ENCODE measurements at places on chromosomes 6 and 20.

- DNase-seq = no peak
Measured at GRCh38 chr6:136084403-136084802, 165.7 kb downstream of the MTFR2 start.

- DNase-seq = no peak
Measured at GRCh38 chr6:141309295-141309694, 823.4 kb upstream of the GJE1 start.

- DNase-seq = no peak
Measured at GRCh38 chr6:25504661-25505060, 147.4 kb upstream of the SCGN start.

DNA sequence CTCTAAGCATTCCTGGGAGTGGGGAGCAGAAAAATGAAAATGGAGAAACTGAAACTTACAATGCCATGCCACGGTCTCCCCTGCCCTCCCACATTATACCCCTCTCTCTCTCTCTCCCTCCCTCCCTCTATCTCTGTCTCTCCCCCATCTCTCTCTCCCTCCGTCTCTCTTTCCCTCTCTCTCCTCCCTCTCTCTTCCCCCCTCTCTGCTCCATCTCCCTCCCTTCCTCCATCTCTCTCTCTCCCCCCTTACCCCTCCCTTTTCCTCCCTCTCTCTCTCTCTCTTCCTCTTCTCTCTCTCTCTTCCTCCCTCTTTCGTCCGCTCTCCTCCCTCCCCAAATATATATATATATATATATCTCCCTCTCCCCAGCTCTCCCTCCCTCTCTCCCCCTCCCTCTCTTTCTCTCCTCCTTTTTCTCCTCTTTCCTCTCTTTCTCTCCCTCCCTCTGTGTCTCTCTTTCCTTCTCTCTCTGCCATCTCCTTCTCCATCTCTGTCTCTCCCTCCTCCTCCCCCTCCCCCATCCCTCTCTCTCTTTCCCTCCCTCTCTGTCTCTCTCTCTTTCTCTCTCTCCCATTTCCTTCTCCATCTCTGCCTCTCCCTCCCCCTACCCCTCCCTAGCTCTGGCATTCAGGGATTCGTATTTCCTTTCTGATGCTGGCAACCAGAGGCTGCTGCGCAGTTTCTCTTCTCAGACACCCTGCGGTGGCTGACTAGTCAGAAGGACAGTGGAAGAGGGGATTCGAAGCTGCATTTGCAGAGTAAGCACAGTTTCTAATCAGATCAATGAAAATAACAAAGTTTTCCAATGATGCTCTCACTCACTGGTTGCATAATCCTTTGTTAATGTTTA, 13.9 kb upstream of the VAPB start:
- no peak for DNase-seq

DNA sequence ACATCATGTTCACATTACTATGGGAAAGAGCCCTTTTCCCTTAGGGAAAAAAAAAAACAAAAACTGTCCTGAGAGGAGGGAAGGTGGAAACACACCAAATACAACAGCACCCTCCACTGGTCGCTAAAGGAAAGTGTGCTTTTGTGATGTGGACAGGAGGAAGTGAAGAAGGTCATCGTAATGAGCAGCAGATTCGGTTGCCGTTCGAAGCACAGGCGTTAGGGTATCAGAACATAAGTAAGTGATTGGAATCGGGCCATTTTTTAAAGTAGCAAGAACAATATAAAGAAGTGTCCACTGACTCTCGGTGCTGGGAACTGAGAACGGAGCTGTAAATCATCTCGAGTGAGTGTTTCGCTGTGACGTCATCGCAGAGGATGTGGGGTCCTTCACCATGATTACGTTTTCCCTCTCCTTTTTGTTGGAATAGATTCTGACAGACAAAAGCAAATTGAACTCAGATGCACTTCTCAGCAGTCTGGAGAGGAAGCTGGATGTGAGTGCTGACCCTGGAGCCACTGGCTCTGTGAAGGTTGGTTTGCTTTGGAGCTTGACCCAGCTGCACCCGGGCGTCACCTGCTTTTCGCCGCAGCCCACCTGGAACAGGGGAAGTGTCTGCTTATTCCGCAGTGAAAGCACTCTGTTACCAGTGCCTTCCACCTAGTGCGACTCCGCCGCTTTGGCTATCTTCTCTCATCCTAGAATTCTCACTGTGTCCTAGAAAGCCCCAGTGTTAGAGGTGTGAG, 203.6 kb upstream of the GMDS start:
- no peak for DNase-seq

- DNase-seq = no peak
Measured at GRCh38 chr6:32291543-32291942, 67.7 kb upstream of the NOTCH4 start.

- DNase-seq = no peak
Measured at GRCh38 chr6:42013134-42013516, 37.2 kb upstream of the TAF8 start.

DNA sequence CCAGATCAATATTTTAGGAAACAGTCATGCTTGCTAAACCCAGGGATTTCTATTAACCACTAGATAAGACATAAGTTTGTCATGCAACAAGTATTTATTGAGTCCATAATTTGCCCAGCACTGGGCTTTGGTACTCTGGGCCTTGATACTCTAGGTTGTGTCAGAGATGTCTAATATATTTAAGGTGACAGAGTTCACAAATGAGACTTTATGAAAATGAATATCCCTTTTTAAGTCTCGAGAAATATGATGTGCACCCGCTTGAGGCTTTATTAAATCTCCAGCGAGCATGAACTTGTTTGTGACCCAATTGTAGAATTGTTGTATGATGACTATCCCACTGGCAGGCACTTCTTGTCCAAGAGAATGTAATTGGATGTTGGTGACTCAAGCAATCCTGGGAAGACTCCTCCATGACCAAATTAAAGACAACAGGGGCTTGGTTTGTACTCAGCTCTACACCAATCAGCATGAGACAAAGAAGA, 109.2 kb downstream of the ESR1 start:
- no peak for DNase-seq

DNA sequence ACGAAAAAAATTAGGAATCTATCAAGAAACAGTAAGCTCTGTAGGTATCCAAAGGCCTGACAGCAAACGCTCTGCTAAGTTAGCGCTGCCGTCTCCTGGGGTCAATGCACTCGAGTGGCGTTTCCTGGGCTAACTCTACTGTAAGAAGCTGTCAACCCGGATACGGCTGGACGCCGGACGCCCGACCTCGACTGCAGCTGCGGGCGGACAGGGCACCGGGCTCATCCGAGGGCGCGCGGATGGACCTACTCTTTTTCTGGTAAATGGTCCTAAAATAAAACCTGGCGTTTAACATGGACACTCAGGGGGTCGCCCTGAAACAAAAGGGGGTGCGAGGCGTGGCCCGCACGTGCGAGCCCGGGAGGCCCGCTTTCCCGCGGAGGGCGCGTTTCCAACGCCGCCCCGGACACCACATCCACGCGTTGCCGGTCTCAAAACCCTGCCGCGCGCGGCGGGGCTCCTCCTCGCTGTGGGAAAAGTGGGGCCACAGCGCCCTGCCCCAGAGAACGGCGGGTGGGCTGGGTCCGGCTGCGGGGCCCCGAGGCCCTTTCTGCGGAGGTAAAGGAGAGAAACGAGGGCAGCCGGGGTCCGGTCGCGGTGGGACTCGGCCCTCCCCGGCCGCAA, 537 bp downstream of the TCP1 start:
- no peak for DNase-seq

- DNase-seq = no peak
Measured at GRCh38 chr6:3751077-3751729, at the start of gene PXDC1. Gene PXDC1, minus strand, starts transcription at chr6:3751713. Its CDS starts 182 bp downstream, at chr6:3751531.

DNA sequence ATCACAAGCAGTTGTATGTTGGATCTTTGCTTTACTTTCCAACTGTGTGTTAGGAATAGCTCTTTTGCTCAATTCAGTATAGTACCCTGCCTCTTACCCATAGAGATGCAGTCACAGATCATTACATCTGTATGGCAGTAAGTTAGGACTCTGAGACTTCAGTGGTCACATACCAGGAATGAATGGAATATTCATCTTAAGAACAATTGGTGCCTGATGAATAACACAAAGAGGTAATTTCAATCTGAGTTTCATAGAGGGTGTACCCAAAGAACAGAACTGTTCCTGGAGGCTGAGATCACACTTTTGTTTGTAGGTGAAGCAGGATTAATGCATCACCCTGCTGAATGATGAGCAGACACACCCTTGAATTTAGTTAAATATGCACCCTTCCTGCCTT, 28.7 kb upstream of the KIF13A start:
- DNase-seq = no peak

GRCh38 chr20:46275091-46275490, 33.2 kb downstream of the CDH22 start:
- no peak for DNase-seq

DNA sequence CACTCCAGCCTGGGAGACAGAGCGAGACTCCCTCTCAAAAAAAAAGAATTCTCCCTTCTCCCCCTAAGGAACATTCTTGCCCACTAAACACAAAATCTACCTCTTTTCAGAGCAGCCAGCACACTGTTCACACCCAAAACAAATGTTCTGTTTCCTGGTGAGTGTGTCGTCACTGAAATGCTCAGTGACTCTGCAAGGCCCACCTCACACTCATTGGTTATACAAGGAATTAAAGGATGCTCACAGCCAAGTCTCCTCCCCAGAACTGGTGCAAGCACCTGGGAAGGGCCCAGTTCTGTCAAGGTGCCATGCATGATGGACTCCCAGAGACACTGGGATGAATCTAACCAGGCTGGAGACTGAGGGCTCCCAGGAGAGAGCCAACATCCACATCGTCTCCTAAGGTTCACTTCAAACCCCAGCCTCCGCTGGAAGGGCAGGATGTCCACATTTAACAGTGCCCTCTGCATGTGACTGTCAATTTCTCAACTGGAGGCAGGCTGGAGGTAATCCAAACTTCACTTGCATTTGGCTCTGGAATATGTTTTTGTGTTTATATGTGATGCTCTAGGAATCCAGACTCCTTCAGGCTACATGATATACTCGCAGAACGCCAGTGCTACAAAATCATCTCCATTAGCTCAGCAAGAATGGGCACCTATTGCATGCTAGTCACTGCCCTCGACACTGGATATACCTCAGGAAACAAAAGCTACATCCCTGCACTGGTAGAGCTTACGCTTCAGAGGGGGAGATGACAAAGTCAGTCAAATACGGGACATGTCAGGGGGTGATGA, 7.1 kb downstream of the RRBP1 start:
- no peak for DNase-seq

DNA sequence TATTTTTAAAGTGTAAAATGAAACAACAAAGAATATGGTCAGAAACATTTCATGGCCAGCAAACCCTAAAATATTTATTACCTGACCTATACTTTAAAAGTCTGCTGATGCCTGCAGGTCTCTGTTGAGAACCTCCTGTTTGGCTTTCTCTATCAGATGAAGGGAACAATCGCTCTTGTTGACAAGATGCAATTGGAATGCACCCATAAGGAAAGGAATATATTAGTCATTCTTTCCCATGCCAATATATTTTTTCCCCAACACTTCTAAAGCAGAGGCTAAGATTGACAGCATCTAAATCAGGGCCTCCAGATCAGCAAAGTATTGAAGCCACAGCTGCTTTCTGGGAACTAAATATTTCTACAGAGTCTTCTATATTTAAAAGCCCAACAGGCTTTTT, 897.8 kb downstream of the EPHA7 start:
- DNase-seq = no peak

- DNase-seq = no peak
Measured at GRCh38 chr6:105442369-105442768, 39.5 kb upstream of the PREP start.

GRCh38 chr6:111091987-111092386, 4.7 kb downstream of the SLC16A10 start:
- no peak for DNase-seq
